T-cell (primary cell): ENCODE measurements at places on chromosomes 16 and 17.

DNA sequence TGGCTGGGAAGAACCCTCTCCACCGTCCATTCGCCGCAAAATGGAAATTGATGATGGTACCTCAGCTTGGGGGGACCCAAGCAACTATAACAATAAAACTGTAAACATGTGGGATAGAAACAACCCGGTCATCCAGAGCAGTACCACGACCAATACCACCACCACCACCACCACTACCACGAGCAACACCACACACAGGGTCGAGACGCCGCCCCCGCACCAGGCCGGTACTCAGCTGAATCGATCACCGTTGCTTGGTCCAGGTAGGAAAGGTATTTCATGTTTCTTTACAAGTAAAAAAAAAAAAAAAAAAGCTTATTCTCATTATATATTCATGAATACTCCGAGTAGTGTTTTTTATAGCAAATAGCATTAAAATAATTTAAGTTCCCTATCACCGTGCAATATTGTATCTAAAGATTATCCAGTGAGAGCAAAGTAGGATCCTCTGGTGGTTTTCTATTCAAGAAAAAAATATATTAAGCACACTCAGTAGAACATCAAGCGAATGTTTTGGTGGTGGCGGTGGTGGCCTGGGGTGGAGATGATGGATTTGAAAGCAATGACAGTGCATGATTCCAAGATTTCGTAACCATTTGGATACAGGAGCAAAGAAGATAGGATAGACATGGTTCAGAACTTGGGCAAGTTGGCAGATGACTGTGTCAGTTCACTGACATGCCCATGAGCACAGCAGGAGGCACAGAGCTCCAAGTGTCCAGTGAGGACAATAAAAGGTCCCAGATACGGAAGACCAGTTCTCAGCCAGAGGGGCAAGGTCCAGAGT lies 77.2 kb downstream of the TMC6 start:
- peaks cover 59% of the 10 kb centered on the region for H3K36me3 ChIP-seq
- no peaks in the 10 kb centered on the region for H3K27me3 ChIP-seq

GRCh38 chr17:66240013-66240412 lies 10.8 kb upstream of the APOH start:
- no peak for DNase-seq
- no peak overlapping the region for H3K4me3 ChIP-seq
- H3K4me1 ChIP-seq, result no peaks in the 10 kb centered on the region
- H3K36me3 ChIP-seq, result no peaks in the 10 kb centered on the region

GRCh38 chr16:80746231-80746630 lies 58.2 kb downstream of the CDYL2 start:
- no peak overlapping the region for H3K27ac ChIP-seq
- H3K36me3 ChIP-seq, result no peaks in the 10 kb centered on the region
- no peaks in the 10 kb centered on the region for H3K4me1 ChIP-seq

- peaks cover 16% of the 10 kb centered on the region for H3K4me1 ChIP-seq
- H3K27me3 ChIP-seq, result no peaks in the 10 kb centered on the region
- no peak for DNase-seq
Measured at GRCh38 chr16:30359871-30360170, 4.7 kb upstream of the CD2BP2 start.

- no peak overlapping the region for H3K4me3 ChIP-seq
- DNase-seq, result no peak
- H3K4me1 ChIP-seq, result peaks cover 77% of the 10 kb centered on the region
- H3K27ac ChIP-seq, result no peak overlapping the region
Measured at GRCh38 chr16:70433458-70434103, 5.3 kb downstream of the ST3GAL2 start.

- H3K27ac ChIP-seq, result no peak within 1 kb of the TSS
- DNase-seq, result no peak
- H3K27me3 ChIP-seq, result peaks cover 10% of the 10 kb centered on the region
- no peak within 1 kb of the TSS for H3K4me3 ChIP-seq
- no peaks in the 10 kb centered on the region for H3K36me3 ChIP-seq
- no peaks in the 10 kb centered on the region for H3K4me1 ChIP-seq
Measured at GRCh38 chr17:34269969-34270368, at the start of gene CCL7. TSS of gene CCL7 (plus strand) at chr17:34270221. CDS start at chr17:34270291, 70 bp downstream.

GRCh38 chr17:56821847-56822534 lies 11.7 kb downstream of the C17orf67 start:
- no peak overlapping the region for H3K4me3 ChIP-seq
- H3K27me3 ChIP-seq, result no peaks in the 10 kb centered on the region
- H3K4me1 ChIP-seq, result no peaks in the 10 kb centered on the region
- no peak overlapping the region for H3K27ac ChIP-seq
- DNase-seq, result no peak
- no peaks in the 10 kb centered on the region for H3K36me3 ChIP-seq
